ENCODE measurements at places on chromosomes 6 and 20. TPM values are rescaled to one million over a fixed set of nuclear protein-coding genes. Genes with fewer than 3 reads are reported as not detected.

The HLA-C gene
- total RNA-seq: 22.0 TPM

The BMP6 gene
- 4.9 TPM for total RNA-seq

The PHACTR2 gene
- 15.1 TPM for total RNA-seq

The SOX18 gene
- 0.41 TPM for total RNA-seq

GRCh38 chr20:64129146-64129782 is 21.9 kb upstream of the NPBWR2 start:
- no peak for DNase-seq

DNA sequence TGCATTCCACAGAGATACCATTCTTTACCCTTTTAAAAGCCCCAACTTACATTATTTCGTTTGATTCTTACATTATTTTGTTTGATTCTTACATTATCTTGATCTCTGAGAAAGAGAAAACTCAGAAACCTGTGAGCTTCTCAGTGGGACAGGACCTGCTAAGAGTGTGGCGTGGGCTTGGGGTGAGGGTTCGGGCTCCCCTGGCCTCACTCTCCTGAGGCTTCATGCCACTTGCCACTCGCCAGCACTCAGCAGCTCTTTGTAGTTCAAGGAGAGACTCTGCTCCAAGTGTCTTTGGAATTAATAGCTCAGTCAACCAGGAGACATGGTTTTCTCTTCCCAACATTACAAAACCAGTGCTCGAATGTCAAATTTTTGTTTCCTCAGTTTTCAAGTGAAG is 132.4 kb upstream of the RGS17 start:
- DNase-seq: no peak

DNA sequence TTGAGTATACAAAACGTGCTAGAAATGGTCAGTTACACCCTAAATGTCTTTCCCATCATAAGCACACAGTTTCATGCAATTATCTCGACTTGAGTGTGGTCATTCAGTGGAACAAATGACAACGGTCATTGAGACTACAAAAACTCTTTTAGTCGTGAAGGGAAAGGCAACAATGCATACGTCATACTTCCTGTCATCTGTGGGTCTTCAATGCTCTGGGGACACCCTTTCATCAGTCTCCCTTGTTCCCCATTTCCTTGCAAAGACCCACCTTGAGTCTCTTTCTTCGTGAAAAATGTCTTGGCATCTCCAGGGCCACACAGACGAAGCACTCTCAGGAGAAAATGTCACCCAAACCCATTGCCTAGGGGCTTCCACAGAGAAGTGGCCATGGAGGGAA is 238.5 kb downstream of the GMPR start:
- DNase-seq: no peak

- no peak for DNase-seq
Observed at GRCh38 chr20:8361006-8361652, 229.1 kb downstream of the PLCB1 start.

DNA sequence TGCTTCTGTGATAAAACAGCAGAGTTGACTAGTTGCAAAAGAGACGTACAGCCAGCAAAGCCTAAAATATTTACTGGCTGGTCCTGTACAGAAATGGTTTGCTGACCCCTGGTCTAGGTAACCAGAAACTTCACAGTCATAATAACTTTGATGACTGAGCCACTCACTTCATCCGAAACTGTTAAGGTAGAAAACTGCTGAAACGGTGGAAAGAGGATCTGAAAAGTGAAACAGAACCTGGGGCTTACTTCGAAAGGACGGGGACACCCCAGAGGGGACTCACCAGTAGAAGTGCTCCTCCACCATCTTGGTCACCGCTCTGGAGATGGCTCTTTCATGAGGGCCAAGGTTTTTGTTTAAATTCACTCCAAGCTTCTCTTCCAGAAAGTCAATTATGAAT is 16.4 kb downstream of the FAXC start:
- no peak for DNase-seq
